ENCODE measurements at places on chromosomes 13 and 19.
A peak's percentile ranks its signal among the peaks of the same experiment; 100 is the strongest.

DNA sequence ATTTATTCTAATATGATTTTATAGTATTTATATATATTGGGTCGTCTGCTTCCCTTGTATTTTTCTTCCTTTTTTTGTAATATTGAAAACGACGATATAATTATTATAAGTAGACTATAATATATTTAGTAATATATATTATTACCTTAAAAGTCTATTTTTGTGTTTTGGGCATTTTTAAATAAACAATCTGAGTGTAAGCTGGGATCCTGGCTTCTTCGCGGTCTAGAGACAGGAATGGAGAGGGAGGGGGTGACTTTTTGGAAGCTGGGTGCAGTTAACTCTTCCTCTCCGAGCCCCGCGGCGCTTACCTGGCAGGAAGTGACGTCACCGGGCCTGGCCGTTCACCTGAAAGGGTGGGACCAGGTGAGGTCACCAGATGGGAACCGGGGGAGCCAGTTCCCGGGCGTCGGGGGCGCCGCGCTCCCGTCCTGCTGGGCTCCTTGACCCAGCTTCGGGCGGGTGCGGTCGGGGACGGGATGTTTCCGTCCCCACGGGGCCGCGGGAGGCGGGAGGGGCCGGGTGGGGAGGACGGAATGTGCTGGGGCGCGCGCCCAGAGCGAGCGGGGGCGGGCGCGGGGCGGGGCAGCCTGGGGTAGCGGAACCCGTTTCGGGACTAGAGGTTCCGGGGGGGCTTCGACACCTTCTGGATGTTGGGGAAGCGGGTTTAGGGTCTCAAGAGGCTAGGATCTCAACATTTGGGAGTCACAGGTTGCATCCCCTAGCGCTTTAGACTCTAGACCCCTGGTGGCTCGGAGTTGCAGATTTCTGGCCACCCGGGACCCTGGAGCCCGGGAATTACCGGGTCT is 2.8 kb downstream of the ZFP36 start:
- peak; percentile 24 for DNase-seq

- no peak for DNase-seq
Observed at GRCh38 chr13:23506807-23507291, 63.4 kb upstream of the TNFRSF19 start.

GRCh38 chr13:21364916-21365315 is 94.2 kb downstream of the ZDHHC20 start:
- no peak for DNase-seq

GRCh38 chr19:5580161-5580571 is 12.4 kb upstream of the TINCR start:
- no peak for DNase-seq

- no peak for DNase-seq
Observed at GRCh38 chr19:47729468-47729798, 15.9 kb upstream of the NOP53 start.

DNA sequence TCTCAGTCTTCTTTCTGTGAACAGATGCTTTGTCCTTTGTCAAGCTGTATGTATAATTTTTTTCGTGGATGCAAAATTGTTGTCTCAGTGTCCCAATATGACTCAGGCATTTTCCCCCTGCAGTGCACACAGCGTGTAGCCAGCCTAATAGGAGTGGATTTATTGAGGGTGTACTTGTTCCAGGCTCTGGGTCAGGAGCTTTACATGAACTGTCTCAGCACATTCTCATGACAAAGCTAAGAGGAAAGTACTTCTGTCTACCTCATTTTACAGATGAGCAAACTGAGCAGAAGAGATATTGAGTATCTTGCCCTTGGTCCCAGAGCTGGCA is 50.8 kb downstream of the STK24 start:
- no peak for DNase-seq

- no peak for DNase-seq
Observed at GRCh38 chr19:33362508-33363228, 10.8 kb upstream of the CEBPG start.

- no peak for DNase-seq
Observed at GRCh38 chr13:91119643-91120042, 227.8 kb upstream of the MIR17HG start.

GRCh38 chr13:75771818-75772217 is 135.7 kb downstream of the LMO7 start:
- no peak for DNase-seq

- DNase-seq, result no peak
Observed at GRCh38 chr13:95156208-95156607, 145.0 kb downstream of the ABCC4 start.

GRCh38 chr13:66655847-66656454 is 574.2 kb downstream of the PCDH9 start:
- DNase-seq, result no peak

DNA sequence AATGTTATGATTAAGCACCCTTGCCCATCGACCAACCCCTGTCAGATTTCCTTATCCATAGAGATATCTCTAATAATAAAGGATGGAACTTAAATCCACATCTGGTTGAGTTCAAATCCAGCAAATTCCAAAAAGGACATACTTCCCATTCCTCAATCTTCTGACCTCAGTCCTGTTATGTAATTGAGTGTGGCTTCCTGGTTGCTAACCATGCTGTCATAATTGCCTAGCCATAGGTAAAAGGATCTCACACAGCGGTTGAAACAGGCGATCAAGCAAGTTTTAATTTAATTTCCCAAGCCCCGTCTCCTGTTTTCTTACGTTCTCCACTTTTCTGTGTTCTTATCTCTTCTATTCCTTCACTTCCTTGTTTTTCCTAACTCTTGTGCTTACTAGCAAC is 550.3 kb downstream of the GPC6 start:
- no peak for DNase-seq

DNA sequence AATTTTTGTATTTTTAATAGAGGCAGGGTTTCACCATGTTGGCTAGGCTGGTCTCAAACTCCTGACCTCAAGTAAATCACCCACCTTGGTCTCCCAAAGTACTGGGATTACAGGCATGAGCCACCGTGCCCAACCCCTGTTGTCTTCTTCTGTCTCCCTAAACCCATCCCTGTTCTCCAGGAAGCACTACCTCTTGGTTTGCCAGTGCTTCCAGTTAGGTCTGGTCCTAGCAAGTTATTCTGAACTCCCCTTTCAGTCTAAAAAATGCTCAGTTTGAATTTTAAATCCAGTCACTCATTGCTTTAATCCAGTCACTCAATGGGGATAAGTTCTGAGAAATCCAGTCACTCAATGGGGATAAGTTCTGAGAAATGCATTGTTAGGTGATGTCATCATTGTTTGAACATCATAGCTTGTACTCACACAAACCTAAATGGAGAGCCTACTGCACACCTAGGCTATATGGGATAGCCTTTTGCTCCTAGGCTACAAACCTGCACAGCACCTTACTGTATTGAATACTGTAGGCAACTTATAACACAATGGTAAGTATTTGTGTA is 8.0 kb upstream of the ATP4A start:
- no peak for DNase-seq

DNA sequence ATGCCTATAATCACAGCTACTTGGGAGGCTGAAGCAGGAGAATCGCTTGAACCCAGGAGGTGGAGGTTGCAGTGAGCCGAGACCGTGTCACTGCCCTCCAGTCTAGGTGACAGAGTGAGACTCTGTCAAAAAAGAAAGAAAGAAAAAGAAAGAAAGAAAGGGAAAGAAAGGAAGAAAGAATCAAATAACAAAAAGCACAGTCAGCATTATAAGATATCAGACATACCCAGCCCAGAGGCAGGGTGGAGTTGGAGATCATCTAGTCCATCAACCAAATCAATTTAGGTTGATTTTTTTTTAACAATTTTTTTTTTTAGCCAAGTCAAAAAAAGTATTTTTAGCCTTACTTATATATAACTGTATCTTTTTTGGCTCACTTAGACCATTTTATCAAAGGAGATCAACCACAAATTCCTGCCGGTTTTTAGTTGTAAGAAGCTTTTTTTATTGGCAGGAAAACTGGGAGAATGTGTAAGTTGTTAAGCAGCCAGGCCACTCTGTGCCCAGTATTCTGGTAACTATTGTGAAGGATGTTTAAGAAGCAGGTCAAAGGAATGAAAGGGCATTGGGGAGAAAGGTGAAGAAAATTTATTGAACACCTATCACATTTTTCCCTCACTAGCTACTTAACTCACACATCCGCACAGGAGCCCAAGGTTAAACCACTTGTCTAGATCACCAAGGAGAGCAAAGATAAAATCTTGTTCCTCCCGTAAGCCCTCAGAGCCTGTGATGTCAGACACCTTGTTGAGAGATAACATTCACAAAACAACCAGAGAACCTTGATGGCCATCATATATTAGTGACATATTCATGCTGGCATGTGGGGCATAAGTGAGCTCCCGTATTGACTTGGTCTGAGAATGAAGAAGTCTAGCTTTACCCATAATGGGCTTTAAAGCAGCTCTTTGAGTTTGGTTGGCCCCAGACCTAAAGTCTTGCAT is 91.8 kb downstream of the COL4A2 start:
- DNase-seq, result no peak

DNA sequence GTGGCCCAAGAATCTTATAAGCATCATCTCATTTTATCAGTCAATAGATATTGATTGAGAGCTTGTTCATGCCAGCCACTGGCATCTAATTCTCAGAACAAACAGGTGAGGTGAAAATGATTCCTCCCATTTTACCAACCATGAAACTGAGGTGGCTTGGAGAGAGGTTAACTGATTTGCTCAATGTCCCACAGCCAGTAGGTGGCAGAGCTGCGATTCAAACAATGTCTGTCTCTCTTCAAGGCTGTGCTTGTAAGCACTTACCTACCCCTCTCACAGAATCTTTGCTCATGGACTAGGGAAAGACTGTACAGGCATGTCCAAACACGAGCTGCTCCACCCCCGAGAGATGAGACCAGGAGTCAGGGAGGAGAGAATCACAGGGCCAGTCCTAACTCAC is 21.5 kb upstream of the GSX1 start:
- no peak for DNase-seq

DNA sequence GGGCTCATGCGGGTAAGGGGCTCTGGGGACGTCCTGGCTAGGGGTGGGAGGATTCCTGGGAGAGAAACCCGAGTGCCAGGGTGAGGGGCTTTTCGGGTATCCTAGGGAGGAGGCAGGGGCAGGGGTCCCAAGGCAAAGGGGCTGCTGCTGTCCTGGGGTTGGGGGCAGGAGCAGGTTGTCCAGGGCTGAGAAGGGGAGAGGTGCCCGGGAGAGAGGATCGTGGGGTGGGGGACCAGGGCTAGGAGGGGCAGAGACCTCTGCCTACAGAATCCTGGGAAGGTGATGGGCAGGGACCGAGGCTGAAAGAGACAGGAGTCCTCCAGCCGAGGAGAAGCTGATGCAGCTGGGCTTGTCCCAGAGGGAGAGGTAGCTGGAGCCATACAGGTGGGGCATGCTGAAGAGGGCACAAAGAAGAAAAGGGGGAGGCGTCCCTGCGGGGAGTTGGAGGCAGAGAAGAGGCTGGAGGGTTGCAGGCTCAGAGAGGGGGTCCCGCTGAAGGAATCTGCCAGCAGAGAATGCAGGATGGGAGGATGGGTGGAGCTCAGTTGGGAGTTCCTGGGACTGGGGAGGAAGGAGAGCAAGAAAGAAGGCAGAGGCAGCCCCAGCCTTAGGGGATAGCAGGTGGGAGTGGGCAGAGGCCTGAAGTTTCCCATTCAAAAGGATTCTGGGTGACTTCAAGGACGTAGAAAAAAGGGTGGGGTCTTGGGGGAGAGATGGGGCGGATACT is 574 bp downstream of the CYP2S1 start:
- DNase-seq, result no peak

DNA sequence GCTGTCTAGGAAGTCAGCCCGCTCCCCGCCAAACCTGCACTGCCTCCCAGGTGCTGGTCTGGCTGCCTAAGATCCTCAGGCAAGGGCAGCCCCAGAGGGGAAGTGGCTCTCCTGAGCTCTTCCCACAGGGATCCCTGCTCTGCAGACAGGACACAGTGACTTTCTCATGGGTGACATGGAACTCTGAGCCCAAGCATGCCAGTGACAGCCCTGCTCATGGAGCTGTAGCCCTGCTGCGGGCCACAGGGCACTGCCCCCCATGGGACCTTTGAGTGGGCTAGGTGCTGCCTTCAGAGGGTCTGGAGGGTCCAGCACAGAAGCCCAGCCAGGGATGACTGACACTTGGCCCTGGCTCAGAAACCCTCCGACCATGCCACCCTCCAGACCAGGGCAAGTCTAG is 109.1 kb downstream of the TUBA3C start:
- no peak for DNase-seq

DNA sequence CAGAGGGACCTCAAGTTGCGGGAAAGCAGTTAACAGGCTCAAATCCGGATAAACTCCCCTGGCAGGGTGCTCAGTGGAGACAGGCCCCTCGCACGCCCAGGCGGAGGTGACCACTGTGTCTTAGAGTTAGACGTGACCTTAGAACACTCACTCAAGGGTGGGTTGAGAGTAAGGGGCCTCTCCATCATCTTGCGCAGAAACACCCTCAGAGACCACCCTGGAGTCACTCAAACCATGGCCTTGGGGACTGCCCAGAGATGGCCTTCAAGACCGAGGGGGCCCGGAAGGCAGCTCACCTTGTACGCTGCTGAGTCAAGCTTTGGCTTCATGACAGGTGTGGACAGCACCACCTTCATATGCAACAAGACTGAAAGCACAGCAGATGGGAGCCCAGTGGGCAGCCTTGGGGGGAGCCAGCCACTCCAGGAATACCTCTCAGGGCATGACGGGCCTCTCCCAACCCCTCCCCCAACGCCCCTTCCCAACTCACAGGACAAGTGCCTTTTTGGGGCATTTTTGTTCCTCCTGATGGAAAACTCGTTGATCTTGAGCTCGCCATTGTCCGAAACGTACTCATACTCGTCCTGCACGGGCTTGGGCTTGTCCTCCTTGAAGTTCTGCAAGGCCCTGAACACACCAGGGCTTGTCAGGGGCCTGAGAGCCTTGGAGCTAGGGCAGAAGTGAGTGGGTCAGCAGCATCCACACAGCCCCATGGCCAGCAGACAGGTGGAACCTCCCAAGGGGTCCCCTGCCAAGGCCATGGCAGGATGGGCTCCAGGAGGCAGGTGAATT is 229.2 kb downstream of the TUBA3C start:
- DNase-seq, result no peak

DNA sequence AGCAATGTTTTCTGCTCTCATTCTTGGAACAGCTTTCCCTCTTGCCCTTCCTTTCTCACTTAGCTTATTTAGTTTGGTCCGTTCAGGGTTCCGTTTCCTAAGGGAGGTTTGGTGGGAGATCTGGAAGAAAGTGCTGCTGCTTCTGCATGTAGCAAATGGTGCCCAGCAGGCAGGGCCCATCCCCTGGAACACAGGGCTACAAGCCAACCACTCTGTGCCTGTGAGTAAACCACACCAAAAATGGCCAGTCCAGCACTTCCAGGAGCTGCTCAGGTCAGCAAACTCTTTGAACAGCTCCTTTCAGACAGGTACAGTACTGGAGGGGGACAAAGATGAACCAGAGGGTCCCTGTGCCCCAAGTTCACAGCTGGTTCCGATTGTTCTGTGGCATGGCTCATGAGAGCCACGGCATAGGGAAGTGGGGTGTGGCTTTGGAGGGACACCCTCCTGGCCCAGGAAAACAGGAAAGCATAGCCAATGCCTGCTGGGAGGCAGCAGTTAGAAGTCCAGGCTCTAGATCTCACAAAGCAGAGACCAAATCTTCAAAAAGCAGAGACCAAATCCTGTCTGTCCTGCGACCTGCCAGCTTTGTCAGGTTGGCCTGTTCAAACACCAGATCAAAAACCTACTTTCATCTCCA is 39.5 kb downstream of the FAM124A start:
- DNase-seq, result no peak
